ENCODE measurements at places on chromosomes 3 and 15.

GRCh38 chr3:136381051-136381450 lies 130.9 kb downstream of the PCCB start:
- DNase-seq, result no peak

DNA sequence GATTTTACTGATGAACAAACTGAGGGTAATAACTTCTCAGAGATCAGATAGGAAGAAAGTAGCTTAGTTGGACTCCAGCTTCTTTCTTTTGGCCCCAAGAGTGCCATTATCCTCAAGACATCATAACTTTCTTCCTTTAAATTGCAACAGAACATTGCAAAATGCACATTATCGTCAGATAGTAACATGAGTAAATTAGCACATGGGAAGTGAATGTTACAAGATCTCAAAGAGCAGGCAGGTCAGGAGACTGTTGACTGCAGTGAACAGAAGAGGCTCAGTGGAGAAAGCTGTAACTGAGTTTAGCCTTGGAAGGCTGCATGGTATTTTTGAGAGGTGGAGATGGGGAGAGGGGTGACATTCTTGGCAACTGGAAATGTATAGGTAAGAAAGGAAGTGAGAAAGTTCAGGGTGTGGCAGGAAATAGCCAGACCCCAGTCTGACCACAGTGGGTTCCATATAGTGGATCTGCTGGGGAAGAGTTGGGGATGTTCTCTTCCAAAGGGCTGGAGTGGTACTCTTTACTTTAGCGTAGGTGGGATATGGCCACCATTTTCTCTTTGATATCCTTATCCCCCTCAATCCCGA lies 307.7 kb downstream of the RPLP1 start:
- no peak for DNase-seq

GRCh38 chr15:90141646-90142045 lies 39.4 kb upstream of the IDH2 start:
- no peak for DNase-seq

DNA sequence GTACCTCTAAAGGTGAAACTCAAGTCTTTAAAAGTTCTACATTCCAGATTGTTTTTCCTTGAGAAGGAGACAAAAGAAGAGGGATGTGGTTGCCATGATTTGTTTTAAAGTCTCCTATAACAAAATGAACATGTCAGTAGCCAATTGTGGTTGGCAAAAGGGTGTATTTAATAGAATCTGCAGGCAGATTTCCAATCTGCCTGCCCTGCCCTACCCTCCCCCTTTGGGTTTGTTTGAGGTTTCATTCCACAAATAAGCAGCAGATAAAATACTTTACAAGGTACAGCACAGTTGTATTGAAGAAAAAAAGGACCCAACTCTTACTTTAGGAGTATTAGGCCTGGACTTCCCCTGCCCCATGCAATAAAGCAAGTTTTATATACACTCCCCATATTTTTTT lies 59.5 kb downstream of the MLH1 start:
- no peak for DNase-seq

DNA sequence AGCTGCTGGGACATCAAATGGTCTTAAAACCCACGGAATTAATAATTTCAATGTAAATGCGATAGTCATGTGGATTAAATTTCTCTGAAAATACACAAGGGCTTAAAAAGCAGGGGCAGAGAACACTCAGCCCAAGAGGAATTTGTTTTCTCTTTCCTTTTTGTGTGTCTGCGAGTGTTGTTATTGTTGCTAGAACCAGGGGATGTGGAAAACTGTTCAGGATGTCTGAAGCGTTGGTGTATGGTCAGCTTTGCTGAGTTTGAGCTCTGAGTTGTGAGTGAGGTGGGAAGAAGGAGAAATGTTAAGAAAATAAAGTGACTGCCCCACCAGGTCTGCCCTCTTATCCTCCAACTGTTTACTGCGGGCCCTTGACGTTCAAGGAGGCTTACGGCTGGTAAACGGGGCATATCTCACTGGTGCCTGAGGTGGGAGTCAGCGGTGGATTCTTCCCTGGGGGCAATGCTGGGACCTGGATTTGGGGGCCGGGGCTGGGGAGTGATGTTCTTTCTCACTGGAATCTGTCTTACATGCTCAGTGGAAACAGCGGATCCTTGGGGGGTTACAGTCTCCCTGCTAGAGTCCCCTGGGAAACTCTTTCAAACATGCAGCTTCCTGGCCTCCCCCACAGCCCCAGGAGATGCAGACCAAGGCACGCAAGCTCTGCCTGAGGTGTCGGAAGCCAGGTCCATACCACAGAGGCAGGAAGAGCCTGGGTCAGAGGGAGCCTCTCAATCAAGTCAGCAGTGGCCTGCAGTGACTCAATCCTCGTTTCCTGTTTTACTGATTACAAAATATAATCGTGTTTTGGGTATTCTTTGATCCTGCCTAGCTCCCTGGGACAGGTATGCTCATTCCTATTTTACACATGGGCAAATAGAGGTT lies 41.8 kb downstream of the ITGA11 start:
- no peak for DNase-seq

- no peak for DNase-seq
These were observed 255.8 kb downstream of the FAM43A start for GRCh38 chr3:194941360-194941955.

GRCh38 chr3:69959581-69959980 lies 40.0 kb upstream of the SAMMSON start:
- DNase-seq, result no peak

DNA sequence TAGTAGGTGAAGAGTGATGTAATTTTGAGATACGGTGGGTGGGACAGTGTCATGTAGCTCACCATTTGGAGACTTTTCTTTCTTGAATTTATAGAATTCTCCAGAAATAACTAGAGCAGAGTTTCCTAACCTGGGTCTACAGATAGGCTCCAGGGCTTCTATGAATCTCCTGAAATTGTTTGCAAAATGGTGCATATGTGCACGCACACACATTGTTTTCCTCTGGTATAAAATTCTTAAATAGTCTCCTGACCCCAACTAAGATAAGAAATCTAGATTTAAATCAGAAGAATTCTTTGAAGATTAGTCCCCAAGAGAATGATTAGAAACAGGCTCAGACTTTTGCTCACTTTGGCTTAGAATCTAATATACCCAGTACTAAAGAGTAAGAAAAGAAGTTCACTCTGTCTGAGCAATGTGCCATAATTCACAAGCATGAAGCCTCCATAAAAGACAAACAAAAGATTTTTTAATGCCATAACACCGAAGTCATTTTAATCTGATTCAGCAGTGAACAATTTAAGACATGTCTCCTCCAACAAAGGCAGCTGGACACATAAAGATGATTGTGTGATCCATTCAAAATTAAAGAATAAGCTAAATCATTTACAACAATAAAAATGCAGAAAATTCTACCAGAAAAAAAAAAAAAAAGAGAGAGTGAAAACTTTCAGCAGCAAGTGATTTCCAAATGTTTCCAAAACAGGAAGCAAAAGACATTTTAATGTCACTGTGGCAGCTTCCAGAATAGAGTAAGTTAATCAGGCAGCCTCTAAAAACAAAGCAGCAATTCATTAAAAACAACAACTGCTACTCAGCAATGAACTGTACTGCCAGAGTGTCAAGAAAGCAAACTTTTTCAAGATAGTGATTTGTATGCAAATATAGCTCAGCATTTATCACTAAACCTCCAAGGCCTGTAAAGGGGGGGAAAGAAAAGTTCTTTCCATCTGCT lies 975.5 kb upstream of the CFAP20DC start:
- no peak for DNase-seq

DNA sequence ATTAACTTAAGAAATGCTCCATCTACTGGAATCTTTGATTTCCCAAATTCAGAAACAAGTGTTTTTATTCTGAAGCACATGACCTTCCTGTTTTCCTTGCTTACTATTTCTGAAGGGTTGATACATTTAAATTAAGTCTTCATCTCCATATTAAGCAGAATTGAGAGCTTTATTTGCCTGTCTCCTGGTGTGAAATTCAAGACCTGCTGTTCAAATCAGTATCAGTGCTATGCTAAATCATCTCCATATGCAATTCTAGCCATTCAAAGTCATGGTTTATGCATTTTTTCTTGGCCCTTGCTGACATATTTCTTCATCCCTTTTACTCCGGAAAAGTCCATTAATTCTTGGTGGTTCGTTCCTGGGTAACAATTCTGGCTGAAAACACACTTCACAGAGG lies 195.4 kb downstream of the ATP8B4 start:
- no peak for DNase-seq

- DNase-seq, result no peak
These were observed 60.9 kb downstream of the SLC9C1 start for GRCh38 chr3:112233083-112233482.

DNA sequence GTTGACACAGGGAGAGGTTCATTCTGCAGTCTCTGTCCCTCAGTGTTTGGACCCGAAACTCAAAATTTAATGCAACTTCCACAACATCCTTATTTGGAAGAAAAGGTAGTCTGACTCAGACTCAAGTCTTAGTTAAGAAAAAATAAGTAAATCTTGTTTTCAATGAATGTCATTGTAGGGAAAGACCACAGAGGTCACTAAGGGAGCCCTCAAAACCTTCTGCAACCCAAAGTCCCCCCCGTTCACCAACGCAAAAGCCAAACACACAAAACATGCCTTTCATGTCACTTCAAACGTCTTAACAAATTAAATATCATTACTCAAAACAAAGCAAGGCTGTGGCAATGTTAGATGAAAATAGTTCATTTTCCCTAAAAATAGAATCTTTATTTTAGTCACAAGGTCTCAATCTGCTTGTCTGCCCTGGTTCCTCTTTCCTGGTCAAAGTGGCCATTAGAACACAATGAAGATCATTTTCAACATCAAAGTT lies 20.9 kb upstream of the SSUH2 start:
- DNase-seq, result no peak

DNA sequence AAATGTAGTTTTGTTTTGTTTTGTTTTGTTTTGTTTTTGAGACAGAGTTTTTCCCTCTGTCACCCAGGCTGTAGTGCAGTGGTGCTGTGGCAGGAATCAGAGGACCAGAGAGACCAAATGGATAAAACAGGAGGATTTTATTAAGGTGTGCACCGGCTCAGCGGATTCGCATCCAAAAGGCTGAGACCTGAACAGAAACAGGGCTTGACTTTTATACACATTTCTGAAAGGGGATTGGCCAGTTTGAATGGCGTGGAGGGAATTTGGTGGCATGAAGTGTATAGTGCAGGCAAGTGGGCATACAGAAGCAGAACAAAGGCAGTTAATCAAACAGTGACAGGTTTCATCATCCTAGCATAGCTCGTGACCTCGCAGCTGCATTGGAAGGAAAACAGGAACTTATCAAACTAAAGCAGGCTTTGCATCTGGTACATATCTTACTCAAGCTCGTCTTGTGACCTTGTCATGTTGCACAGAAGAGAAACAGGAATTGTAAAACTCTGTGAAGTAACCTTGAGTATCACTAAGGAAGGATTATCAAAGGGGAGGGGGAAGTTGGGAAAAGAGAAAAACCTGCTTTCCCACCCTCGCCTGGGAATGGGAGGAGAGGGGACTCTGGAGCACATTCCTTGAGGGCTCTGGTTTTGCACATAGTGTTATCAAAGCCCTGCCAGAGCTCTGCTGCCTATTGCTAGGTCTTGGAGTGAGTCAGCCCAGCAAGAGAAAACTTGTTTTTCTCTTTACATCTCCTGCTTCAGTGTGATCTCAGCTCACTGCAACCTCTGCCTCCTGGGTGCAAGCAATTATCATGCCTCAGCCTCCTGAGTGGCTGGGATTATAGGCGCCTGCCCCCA lies 38.5 kb downstream of the C3orf62 start:
- no peak for DNase-seq

DNA sequence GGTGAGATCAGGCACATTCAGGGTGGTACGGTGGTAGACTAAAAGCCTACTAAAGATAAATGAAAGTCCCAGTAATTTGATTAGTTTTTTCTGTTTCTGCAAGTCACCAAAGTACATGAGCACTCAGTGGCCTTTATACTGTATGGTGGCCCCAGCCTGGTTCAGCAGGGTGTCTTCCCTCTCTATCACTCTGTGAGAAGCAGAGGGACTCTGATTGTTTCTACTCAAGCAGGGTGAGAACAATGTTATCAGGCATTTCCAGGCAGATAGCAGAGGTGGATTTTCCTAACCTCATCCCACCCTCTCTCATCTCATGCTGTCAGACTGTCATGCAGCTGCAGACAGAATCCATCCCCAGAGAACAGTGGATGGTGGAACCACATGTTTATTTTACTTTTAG lies 71.5 kb upstream of the BFSP2 start:
- DNase-seq, result no peak

GRCh38 chr15:68210821-68211655 lies 5.9 kb upstream of the CALML4 start:
- DNase-seq, result peak; percentile 20

DNA sequence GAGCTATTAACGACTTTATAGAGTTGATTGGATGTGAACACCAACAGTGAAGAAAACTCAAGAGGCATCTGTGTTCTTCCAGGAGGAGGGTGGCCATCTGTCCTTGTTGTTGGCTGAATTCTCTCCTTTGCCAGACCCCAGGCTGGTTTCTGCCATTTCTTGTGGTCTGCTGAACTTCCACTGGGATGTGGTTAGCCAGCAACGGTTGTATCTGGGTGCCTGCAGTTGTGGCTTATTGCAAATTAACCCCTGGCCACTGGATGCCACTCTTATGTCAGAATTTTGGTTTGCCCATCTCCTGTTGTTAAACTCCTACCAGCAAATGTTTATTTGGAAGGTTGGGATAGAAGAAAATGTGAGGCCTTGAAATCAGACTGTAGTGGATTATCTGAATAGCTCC lies 163.6 kb upstream of the TBC1D5 start:
- no peak for DNase-seq

- no peak for DNase-seq
These were observed 15.4 kb downstream of the ALPK3 start for GRCh38 chr15:84832448-84833040.

GRCh38 chr15:69451951-69452691 lies 497 bp upstream of the RPLP1 start:
- DNase-seq, result no peak

DNA sequence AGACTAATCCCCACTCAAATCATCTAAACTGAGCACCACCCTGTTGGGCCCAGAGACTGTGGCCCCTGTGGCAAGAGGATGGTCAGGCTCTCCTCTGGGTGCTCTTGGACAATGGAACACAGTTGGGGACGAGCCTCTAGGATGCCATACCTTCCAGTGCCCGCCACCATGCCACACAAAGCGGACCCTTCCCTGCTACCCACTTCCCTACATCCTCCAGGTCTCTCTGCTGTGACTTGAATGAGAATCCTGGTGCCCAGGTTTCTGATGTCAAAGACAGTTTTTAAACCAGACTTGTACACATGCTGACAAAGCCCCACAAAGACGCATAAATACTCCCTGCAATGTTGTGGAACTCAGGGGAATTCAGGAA lies 4.7 kb downstream of the CCDC51 start:
- DNase-seq, result no peak

GRCh38 chr15:40769274-40770146 lies at the start of gene C15orf62:
Gene C15orf62 (plus strand): TSS chr15:40769980. CDS start chr15:40770496, 516 bp downstream.
- DNase-seq, result peak; percentile 21

- DNase-seq, result no peak
These were observed 100.1 kb downstream of the EPHB1 start for GRCh38 chr3:134895181-134895580.

Measured in activated T-helper 1 cell treated with anti-CD3 and anti-CD28 coated beads, Interleukin-2, amount 50 U/mL, for 16 hours (primary cell).